ENCODE measurements at places on chromosomes 7 and 10.

GRCh38 chr10:34187201-34187600 lies 627.9 kb downstream of the PARD3 start:
- DNase-seq, result no peak

- DNase-seq, result no peak
Measured at GRCh38 chr10:129740532-129741279, 223.4 kb downstream of the EBF3 start.

DNA sequence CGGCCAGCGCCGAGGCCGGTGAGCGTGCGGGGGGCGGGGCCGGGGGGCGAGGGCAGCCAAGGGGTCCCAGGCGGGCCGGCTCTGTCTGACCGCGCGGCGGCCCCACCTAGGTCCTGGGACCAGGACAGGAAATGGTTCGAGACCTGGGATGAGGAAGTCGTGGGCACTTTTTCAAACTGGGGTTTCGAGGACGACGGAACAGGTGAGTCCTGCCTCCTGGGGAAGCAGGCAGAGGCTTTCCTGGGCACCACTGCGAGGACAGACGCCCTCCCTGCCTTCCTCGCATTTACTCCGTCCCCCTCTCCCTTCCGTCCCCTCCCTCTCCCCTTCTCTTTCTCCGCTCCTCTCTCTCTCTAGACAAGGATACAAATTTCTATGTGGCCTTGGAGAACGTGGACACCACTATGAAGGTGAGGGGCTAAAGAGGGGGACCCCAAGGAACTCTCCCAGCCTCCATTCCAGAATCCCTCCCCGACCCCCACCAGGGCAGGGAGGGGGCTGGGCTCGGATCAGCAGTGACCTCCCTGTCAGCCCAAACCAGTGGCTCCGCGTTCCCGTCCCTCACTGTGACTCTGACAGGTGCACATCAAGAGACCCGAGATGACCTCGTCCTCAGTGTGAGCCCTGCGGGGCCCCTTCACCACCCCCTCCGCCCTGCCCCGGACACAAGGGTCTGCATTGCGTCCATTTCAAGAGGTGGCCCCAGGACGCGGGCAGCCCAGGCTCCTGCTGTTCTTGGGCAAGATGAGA lies 2.6 kb upstream of the MUC12 start:
- no peak for DNase-seq

- DNase-seq, result no peak
Measured at GRCh38 chr10:5434017-5434753, 21.8 kb downstream of the NET1 start.

- no peak for DNase-seq
Measured at GRCh38 chr10:75367021-75367487, 34.5 kb downstream of the ZNF503 start.

- no peak for DNase-seq
Measured at GRCh38 chr10:79025199-79025832, 43.5 kb upstream of the ZMIZ1 start.

- DNase-seq, result no peak
Measured at GRCh38 chr7:103711413-103711812, 265.4 kb upstream of the SLC26A5 start.

GRCh38 chr10:28624351-28624750 lies 53.0 kb upstream of the BAMBI start:
- no peak for DNase-seq

DNA sequence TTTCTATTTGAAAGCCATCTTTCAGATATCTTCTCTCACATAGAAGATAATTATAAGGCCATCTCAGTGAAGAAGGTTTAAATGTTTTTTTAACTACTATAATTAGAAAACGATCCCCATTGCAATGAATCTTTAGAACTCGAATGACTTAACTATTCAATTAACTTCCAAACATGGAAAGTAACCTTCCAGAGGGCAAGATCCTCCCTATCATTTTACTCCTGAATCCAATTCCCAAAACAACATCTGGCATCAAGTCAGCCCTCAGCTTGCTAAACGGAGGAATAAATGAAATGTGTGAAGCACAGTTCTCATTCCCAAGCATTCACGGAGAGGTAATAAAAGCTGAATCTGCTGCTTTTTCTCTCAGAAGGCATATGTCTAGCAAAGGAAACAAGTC lies 293.4 kb downstream of the PLXDC2 start:
- DNase-seq, result no peak

- no peak for DNase-seq
Measured at GRCh38 chr7:97016381-97017191, 8.0 kb downstream of the DLX5 start.

DNA sequence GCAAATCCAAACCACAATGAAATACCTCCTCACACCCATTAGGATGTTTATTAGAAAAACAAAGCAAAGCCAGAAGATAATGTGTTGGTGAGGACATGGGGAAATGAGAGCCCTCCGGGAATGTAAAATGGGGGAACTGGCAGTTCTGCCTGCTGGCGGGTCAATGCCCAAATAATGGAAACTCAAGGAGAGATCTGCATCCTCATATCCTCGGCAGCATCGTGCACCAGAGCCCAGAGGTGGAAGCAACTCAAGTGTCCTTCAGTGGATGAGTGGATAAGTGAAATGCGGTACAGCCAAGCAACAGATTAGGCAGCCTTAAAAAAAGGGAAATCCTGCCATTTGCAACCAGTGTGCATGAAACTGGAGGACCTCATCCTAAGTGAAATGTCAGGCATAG lies 325.2 kb downstream of the WDR37 start:
- no peak for DNase-seq

GRCh38 chr10:124026589-124026939 lies 66.8 kb downstream of the CHST15 start:
- no peak for DNase-seq

DNA sequence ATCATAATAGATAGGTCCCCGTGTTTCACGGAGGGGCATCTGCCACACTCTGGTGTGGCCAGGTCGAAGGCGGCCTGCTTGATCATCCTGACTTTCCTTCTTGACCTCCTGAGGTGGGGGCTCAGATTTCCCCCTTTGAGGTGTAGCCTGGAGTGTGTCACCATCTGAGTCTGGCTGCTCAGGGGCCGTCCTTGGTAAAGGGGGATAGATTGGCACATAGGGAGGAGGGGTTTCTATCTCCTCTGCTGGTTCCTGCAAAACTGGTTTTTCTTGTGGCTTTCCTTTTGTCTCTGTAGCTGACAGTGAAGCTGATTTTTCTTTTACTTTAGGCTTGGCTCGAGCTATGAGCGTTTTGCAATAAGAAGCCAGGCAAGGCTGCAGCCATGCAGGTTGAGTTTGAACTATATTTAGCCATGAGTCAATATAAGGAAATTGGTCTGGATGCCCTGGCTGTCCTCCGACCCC lies 7.1 kb upstream of the ZNF117 start:
- no peak for DNase-seq

DNA sequence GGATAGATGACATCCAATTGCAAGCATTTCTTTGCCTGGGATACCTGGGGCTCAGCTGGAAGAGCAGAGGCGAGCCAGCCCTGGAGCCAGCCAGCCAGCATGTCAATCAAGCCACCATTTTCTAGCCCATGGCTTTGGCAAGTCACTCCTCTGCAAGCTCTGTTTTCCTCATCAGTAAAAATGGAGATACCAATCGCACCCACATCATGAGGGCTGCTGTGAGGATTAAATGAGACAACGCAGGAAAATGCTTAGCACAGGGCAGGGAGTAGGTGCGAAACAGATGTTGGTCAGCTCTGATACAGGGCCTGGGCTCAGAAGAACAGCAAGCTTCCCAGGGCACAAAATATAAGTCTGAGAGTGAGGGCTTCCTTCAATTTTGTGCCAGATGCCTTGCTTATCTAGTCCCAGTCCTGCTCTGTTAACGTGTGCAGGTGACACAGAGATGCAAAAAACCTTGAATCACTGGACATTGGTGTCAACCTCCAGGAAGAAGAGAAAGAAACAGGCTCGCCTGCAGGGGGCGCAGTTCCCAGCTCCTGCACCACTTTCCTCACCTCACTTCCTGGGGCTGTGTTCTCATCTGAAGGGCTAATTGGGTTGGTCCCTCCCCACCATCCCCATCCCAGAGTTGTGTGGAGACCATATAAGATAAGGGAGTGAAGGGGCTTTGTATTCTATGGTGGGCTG lies 72.8 kb upstream of the CACUL1 start:
- DNase-seq, result no peak

DNA sequence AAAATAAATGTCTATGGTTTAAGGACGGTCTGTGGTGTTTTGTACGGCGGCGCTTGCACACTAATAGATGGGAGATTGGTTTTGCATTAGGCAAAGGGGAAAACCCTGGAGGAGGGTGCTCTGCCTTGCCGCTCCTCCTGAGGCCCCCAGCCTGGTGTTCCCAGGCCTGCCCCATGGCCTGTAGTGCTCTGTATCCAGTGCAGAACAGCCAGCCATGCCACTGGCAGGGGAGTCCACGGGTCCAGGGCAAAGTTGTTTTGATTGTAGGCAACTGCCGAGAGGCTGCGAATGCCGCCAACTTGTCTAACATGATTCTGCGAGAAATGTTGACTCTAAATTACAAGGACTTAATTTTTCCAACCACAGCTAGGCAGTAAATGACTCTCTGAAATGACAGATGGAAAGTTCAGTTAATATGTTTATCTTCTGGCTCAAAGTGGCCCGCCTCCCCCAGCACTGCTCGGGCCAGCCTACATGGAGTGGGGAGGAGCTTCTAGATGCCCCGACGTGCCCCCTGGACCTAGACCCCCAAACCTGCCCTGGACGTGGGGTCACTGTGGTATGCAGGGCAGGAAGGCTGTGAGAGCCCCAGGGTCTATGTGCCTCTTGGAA lies 104.6 kb upstream of the GDF10 start:
- no peak for DNase-seq

DNA sequence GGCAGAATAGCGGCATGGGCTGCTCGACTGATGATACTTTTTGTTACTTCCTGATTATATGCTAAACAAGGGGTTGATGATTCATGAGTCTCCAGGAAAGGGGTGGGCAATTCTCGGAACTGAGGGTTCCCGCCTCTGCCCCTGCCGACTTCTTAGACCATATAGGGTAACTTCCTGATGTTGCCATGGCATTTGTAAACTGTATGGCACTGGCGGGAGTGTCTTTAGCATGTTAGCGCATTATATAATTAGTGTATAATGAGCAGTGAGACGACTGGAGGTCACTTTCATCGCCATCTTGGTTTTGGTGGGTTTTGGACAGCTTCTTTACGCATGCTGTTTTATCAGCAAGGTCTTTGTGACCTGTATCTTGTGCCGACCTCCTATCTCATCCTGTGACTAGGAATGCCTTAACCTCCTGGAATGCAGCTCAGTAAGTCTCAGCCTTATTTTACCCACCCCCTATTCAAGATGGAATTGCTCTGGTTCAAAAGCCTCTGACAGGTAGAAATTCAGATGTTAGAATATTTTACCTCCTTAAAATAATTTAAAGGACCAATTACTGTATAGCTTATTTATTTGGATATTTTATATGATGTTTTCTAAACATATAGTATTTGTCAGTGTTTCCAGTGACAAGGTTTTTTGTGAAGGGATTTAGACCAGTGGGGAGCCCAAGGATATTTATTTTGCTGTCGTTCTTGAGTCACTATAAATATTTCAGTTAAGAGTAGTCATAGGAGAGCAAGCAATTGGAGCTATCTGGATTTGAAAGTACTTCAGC lies 90.1 kb upstream of the PIK3CG start:
- no peak for DNase-seq

DNA sequence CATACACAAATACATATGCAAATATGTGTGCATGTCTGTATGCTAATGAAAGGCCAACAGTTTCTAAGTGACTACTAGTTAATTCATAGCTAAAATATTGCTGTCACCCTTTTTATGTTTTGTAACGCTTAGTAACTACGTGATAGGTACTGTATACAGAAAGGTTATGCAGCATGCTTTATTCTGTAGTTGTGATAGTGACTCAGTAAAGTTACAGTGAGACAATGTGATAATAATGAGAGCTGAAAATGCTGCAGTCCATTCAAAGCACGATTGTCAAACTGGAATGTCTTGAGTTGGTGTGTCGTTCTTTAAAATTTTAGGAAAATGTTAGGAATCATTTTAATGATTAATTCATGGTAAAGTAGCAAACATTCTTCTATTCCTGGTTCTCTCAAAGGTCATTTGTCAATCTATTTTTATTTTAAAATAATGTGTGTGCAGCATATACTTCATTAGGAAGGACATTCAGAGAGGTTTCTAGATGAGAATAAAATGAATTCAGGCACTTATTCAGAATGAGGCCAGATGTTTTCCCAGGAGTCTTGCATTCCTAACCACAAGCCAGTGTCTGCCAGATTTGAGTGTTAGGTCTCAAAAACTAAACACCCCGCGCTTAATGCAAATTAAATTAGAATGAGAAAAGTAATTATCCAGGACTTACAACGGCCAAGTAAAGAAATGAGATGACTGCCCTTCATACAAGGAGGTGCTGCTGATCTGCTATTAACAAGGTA lies 408.8 kb upstream of the FZD8 start:
- no peak for DNase-seq

- no peak for DNase-seq
Measured at GRCh38 chr10:1644191-1644711, 93.1 kb downstream of the ADARB2 start.

DNA sequence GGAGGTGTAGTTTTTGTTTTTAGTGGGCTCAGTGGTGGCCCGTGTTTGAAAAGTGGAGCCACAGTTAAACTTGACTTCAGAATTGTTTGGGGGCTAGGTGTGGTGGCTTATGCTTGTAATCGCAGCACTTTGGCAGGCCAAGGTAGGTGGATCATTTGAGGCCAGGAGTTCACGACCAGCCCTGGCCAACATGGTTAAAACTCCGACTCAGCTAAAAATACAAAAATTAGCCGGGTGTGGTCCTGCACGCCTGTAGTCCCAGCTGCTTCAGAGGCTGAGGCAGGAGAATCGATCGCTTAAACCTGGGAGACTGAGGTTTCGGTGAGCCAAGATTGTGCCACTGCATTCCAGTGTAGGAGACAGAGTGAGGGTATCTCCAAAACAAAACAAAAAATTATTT lies 1.8 kb downstream of the CCT6A start:
- no peak for DNase-seq

GRCh38 chr10:131975796-131976195 lies 5.9 kb downstream of the BNIP3 start:
- DNase-seq, result no peak

GRCh38 chr7:149716932-149717307 lies 56.5 kb downstream of the ZNF467 start:
- DNase-seq, result no peak

Measured in Panc1 (cell line).